ENCODE measurements at places on chromosomes 1 and 21.
A peak's percentile ranks its signal among the peaks of the same experiment; 100 is the strongest.

DNA sequence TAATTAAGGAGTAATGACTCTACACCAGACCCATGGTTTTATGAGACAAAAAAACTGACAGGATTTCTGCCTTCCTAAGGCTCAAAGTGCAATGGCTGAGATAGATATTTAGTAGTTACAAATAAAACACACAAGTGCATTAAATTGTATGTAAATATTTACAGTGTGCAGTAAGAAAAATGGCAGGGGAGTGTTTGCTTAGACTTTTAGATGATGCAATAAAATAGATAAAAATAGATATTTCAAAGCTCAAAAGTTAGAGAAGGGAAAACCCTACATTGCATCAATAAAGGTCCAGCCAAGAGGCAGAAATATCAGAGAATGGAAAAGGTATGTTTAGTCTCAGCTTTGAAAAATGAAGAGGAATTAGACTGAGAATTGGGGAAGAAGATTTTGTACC lies 226.3 kb upstream of the FGGY start:
- DNase-seq: no peak

DNA sequence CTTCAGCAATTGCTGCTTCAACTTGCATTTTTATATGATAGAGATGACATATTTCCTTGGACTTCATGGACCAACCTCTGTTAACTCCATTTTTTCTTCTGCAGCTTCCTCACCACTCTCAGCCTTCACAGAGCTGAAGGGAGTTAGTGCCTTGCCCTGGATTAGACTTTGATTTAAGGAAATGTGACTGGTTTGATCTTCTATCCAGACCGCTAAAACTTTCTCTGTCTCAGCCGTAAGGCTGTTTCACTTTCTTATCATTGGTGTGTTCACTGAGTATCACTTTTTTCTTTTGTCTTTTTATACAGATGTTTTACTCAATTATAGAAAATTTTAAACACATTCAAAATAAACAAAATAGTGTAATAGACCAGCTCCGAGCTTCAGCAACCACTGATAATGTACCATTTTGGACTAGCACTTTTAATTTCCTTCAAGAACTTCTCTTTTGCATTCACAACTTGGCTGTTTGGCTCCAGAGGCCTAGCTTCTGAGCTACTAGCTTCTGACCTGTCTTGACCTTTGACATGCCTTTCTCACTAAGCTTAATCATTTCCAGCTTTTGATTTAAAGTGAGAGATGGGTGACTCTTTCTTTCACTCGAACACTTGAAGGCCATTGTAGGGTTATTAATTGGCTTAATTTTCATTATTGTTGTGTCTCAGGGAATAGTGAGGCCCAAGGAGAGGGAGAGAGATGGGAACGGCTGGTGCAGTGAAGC lies 9.3 kb downstream of the NEK7 start:
- no peak for DNase-seq

GRCh38 chr1:68725001-68725752 lies 228.3 kb upstream of the DEPDC1 start:
- DNase-seq: no peak

- DNase-seq: no peak
Observed at GRCh38 chr1:192539297-192540092, 36.1 kb upstream of the RGS1 start.

GRCh38 chr21:44059710-44060109 lies 47.5 kb upstream of the PWP2 start:
- DNase-seq: no peak

- DNase-seq: peak; percentile 41
Observed at GRCh38 chr1:17419626-17420328, 19.7 kb downstream of the RCC2 start.

DNA sequence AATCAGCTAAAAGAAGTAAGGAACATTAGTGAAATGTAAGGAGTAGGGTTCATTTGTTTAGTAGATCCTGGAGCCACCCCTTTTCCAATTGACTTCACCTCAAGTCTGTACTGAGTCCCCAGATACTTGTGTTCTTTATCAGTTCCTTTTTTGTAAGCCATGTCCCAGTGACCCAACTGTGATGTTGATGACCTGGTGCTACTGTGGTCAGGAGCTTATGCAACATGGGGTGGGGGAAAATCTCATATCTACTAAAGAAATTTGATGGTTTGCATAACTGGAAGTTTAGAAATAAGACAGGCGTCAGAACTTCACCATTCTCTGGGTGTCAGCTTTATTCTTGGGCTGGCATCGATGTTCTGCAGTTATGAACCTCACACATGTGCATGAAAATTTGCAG lies 120.5 kb downstream of the LRRC7 start:
- no peak for DNase-seq

- DNase-seq: no peak
Observed at GRCh38 chr1:230191079-230191804, 124.2 kb downstream of the GALNT2 start.

DNA sequence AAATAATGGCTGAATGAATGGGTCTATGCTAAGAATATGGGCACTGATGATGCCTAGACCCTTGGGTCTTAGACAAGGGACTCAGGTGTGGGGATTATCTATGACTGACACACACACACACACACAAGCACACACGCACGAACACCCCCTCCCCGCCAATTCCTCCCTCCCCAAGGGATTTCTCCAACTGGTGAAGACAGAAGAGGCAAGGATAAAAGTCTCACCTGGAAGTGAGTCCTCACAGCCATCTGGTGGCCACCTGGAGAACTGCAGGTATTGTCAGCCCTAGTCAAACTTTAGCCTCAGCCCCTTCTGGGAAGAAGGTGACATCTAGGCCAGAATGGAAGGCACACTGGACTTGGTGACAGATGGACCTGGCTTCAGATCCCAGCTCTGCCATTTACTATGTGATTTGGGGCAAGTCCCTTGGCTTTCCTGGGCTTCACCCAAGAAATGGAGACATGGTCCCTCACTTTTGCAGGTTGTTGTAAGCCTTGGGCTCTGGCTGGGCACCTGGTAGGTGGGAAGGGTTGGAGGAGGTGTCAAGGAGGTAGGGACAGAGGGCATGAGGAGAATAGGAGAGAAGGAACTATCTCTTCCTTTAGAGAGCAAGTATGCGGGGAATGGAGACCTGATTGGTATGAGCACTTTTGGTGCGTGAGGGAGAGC lies 4.0 kb upstream of the GPR3 start:
- DNase-seq: peak; percentile 69

GRCh38 chr1:221900678-221901077 lies 158.8 kb upstream of the DUSP10 start:
- DNase-seq: no peak

GRCh38 chr21:25501996-25502665 lies 105.2 kb downstream of the MRPL39 start:
- peak; percentile 51 for DNase-seq

DNA sequence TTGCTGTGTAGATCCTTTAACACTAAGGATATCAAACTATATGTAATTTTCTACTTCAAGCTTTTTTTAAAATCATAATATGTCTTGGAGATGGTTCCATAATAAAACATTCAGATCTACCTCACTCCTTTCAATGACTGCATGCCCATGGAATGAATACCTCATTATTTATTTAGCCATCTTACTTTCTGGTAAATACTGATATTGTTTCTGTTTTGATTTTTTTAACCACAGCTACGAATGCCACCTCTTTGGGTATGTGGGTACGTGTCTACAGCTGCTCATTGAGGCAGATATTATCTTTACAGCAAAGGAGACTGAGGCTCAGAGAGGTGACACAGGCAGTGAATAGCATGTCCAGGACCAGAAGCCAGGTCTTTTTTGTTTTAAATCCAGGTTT lies 215.7 kb downstream of the ST6GALNAC3 start:
- DNase-seq: no peak

DNA sequence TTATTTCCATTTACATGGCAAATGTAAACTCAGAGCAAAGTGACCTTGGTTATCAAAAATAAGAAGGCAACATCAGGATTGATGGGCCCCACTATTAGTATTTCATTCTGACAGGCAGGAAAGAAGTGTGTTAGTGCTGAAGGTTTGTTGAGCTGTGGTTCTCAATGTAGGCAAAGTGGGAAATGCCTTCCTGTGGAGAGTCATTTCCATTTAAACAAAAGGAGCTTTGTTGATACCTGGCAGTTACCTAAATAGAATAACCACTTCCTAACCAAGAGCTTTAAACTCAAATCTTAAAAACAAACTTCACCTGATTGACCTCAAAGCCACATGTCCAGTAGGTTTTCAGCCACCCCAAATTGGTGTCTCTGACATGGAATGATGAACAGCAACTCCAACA lies 579.9 kb upstream of the BEND5 start:
- no peak for DNase-seq

DNA sequence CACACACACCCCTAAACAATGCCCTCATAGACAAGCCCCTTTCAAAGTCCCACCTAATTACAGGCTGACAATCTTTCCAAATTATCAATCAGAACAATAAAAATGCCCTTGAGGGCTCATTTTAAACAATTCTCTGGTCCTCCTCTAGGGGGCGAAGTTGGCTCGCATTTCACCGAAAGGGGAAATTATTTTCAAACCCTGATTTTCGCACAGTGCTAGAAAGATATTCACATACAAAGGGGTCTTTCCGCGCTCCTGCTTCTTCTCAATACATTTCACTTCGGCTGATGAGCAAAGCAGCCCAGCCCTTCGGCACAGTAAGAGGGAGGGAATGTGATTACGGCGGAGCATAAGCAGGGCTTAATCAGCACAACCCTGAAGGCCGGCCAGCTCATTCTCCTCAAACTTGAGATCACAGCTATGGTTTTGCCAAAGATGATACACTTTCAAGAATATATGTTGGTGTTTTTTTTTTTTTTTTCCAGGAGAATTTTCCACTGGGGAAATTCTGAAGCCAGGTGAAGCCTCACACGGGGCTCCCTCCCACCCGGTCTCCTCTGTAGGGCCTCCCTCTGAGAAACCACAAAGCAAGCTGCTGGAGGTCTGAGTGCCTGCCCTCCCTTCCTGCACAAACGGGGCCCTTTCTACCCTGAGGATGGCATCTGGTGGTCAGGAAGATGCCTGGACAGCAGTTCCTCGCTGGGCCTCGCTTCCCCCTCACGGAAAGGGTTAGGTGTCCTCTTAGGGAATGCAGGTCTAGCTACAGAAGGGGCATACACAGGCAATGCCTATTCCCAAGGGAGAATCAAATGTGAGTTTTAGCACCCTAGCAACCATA lies 66.9 kb downstream of the GNG12 start:
- peak; percentile 10 for DNase-seq

DNA sequence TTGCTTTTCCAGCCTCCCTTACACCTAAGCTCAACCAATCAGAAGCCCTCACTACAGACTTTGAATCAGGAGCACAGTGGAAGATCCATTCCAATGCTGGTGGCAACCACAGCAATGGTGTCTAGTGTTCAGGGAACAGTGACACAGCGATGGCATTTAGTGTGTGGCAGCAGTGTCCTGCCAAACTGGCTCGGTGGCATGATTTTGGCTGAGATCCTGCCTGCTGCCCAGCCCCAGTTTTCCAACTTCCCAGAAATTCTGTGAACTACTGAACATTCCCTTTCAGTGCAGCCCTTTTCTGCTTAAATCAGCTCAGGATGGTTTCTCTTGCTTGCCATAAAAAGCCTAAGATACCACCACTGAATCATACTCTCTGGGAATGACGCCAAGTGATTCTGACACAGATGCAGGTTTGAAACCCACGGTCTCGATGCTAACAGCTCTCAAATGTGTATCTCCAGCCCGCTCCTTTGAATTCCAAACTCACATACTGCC lies 8.8 kb downstream of the ASAP3 start:
- DNase-seq: no peak

DNA sequence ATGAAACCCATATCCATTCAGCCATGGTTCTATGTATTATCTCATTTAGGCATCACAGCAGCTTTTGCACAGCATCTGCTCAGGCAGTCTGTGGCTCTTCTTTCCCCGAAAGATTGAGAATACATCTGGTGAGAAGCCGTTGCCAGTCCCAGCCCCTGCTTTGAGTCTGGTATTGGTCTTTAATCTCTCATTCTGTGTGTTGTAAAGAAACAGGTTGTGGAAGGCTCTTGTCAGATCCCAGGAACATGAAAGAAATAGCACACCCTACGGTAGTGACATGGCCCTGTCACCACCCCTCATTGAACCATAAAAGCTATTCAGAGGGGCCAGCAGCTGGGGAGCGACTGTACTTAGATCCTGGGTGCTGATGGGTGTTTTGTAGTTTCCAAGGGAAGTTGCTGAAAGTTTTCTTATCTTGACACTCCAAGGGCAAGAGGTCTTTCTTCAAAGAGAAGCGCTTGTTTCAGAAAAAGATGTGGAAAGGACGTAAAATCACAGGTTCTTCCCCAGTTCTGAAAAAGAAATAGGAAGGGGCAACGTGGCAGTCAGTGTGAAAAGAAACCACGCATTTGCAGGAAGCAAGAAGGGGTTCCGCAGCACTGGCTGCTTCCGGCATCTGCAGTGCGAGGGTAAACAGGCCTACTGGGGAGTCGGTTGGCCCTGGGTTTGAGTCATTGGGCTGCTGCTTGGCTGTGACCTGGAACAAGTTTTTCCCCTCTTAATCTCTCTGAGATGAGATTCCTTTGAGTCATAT lies 145.0 kb downstream of the DHRS3 start:
- DNase-seq: peak; percentile 81

- no peak for DNase-seq
Observed at GRCh38 chr1:237013608-237014007, 9.4 kb upstream of the MT1HL1 start.

GRCh38 chr1:234643111-234643849 lies 33.3 kb upstream of the IRF2BP2 start:
- DNase-seq: no peak

GRCh38 chr1:57860325-57860724 lies 436.5 kb upstream of the DAB1 start:
- no peak for DNase-seq

DNA sequence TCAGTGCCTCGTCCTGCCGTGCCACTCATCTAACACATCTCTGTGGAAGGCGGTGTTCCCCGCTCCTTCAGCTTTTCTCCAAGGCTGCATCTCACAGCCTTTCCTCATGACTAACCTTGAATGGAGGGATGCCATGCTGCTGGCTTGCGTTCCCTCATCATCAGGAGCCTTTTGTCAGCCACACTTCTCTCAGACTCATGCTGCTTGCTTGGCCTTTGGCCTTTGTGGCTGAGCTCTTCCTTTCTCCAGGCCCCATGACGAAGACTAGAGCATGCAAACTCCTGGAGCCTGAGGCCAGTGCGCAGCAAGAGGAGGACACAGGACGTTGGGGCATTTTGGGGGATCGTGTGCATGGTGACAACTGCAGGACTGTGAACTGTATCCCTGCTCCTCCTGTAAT lies 70.8 kb downstream of the SYT2 start:
- DNase-seq: no peak

- peak; percentile 22 for DNase-seq
Observed at GRCh38 chr21:41877901-41878830, 978 bp downstream of the PRDM15 start.
